ENCODE measurements at places on chromosomes 5 and 9. TPM values are rescaled to one million over a fixed set of nuclear protein-coding genes. Genes with fewer than 3 reads are reported as not detected.

DNA sequence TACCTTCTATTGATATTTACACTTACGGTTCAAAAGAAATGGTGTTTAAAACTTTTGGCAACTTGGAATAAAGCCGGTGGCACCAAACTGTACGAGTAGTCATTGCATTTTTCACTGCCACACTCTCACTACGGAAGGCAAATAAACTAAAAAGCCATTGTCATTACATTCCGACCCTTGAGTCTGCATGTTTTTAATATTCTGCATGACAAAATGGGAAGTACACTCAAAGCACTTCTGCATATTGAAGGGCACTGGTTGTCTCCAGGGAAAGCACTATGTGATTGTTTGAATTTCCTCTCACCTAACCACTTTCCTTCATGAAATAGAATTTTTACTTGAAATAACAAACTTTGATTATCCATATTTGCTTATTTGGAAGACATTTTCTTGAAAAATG is 426.3 kb downstream of the CETN3 start:
- DNase-seq: no peak

The ANKRD55 gene
- total RNA-seq: 0.47 TPM

GRCh38 chr5:179146277-179146676 is 86.1 kb downstream of the ZNF354C start:
- no peak for DNase-seq

The WNK2 gene
- total RNA-seq: 0.06 TPM

DNA sequence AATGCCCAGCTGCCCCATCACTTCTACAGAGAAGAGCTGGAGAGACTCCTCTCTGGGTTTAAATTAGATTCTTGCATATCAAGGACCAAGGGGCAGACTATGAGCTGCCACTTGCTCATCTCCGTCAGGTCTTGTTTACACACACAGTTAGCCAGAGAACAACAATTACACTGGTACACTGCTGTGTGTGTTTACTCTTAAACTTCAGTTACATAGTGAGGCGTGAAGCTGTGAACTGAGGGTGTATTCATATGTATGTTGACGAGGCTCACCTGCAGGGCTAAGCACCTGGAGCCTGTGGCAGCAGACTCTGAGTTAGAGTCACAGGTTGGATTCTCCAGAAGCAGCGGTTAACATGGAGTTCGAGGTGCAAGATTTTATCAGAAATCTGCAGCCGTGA is 155.4 kb upstream of the ANKH start:
- no peak for DNase-seq

The FUT7 gene
- total RNA-seq: not detected

The MVB12B gene
- total RNA-seq: 11.4 TPM

DNA sequence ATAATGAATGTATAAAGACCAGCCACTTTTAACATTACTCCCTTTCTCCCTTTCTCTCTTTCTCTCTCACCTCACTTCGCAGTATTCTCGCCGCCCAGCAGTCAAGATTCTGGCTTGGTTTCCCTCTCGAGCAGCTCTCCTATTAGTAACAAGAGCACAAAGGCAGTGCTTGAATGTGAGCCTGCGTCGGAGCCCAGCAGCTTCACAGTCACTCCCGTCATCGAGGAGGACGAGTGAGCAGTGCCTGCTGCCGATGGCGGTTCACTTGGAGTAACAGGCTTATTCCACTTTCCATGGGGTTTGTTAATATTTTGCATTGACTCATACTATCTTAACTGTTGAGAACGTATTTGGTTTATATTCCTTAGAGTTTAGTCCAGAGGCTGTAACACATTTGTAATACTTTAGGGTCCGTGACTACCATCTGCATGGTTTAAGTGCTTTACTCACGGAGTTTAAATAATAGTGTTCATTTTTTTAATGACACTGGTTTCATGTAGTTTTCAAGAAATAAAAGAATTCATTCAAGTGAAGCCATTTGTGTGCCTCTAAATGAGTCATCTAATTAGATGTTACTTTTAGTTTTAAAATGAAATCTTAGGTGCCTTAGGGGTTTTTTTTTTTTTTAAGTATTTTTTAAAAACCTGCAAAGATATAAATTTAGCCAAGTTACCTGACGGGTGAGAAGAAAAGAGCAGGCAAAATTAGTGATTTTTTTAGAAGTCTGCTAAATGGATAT is 8.4 kb upstream of the DMRT3 start:
- DNase-seq: no peak

- no peak for DNase-seq
Observed at GRCh38 chr5:57662991-57663390, 180.4 kb upstream of the ACTBL2 start.

DNA sequence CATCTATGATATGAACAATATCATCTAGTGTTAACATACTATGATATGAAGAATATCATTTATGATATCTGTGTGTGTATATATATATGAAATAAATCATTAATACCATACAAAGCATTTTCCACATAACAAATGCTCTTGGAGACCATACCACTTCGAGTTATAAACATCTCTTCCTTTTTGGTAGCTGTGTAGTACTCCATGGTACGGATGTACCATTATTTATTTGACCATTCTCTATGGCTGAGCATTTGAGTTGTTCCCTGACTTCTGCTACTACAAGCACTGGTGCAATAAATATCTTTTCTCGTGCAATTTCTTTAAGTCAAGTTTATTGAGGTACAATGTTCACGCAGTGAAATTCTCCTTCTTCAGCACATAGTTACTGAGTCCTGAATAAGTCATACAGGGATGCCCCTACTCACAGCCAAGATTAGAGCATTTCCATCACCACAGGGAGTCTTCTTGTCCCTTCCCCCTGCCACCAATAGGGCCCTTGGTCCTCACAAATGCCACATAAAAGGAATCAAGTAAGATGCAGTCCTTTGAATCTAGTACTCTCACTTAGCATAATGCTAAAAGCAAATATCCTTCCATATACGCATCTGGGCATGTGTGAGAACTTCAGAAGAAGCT is 75.2 kb upstream of the SLC25A48 start:
- no peak for DNase-seq

DNA sequence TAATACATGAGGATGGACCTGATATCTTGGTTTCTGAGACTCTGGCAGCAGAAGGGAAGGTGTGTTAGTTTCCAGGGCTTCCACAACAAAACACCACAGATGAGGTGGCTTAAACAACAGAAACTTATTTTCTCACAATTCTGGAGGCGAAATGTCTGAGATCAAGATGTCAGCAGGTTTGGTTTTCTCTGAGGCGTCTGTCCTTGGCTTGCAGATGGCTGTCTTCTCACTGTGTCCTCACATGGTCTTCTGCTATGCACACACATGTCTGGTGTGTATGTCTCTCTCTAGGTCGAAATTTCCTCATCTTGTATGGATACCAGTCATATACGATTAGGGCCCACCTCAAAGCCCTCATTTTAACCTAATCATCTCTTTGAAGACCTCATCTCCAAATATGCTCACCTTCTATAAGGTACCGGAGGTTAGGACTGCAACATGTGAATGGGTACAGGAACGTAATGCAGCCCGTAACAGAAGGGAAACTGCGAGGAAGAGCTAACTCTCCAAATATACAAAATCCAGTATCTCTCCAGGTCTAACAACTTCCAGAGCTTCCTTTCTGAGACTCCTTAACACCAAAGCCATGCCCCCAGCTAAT is 139.8 kb upstream of the SMARCA2 start:
- DNase-seq: no peak

GRCh38 chr9:70880535-70880934 is 240.9 kb downstream of the TRPM3 start:
- no peak for DNase-seq

GRCh38 chr5:152456815-152457443 is 51.9 kb upstream of the NMUR2 start:
- no peak for DNase-seq

- DNase-seq: peak; percentile 31
Observed at GRCh38 chr5:93874080-93874479, 132.7 kb upstream of the POU5F2 start.

- no peak for DNase-seq
Observed at GRCh38 chr5:122076050-122076461, 2.0 kb downstream of the LOX start.

GRCh38 chr5:148860599-148860998 is 34.2 kb downstream of the ADRB2 start:
- DNase-seq: no peak

The SPINK13 gene
- not detected for total RNA-seq

GRCh38 chr5:89128092-89128491 is 245.1 kb upstream of the MEF2C start:
- no peak for DNase-seq

The ODF2 gene
- 36.9 TPM for total RNA-seq

- DNase-seq: no peak
Observed at GRCh38 chr5:24110004-24110615, 534.7 kb downstream of the CDH10 start.

The PCA3 gene
- total RNA-seq: not detected

- no peak for DNase-seq
Observed at GRCh38 chr9:124248960-124249359, 8.8 kb upstream of the NEK6 start.

The NCS1 gene
- total RNA-seq: 42.1 TPM

GRCh38 chr5:134000696-134001453 is 3.9 kb downstream of the VDAC1 start:
- DNase-seq: no peak

GRCh38 chr5:146589028-146589345 is 73.0 kb upstream of the GPR151 start:
- DNase-seq: no peak

The SLCO6A1 gene
- not detected for total RNA-seq

- no peak for DNase-seq
Observed at GRCh38 chr5:9015937-9016270, 530.0 kb downstream of the SEMA5A start.

DNA sequence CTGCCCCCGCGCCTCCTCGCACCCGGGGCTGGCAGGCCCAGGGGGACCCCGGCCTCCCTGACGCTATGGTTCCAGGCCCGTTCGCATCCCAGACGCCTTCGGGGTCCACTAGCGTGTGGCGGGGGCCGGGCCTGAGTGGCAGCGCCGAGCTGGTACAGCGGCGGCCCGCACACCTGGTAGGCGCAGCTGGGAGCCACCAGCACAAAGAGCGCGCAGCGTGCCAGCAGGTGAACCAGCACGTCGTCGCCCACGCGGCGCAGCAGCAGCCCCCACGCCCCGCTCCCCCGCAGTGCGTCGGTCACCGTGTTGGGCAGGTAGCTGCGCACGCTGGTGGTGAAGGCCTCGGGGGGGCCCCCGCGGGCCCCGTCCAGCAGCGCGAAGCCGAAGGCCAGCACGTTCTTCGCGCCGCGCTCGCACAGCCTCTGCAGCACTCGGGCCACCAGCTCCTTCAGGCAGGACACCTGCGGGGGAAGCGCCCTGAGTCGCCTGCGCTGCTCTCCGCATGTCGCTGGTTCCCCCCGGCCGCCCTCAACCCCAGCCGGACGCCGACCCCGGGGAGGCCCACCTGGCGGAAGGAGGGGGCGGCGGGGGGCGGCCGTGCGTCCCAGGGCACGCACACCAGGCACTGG is 548 bp downstream of the TERT start:
- no peak for DNase-seq

DNA sequence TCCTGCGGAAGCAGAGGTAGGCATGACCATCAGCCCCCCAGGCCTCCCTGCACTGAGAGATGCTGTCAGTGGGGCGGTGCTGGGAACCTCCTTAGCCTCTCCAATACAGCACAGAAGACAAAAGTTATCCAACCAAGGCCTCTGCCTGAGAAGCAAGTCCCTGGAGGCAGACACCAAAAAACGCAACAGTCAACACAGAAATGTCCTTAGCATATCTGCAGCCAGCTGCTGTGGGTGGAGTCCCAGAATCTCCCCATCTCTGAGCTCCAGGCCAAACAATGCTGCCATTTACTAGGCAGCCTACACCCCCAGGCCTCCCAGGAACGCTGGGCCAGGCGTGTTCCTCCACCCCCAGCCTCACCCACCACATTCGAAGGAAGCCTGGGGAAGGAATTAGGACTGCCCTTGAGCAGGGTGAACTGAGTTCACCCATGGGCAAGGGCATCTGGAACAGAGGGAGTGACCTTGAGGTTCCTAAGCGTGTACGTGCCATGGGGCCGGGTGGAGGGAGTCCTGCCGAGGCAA is 43.7 kb downstream of the STK10 start:
- no peak for DNase-seq

- DNase-seq: no peak
Observed at GRCh38 chr9:122190597-122191381, 31.1 kb downstream of the MORN5 start.

- no peak for DNase-seq
Observed at GRCh38 chr5:73950441-73950873, 324.5 kb downstream of the ARHGEF28 start.

- DNase-seq: no peak
Observed at GRCh38 chr5:146644831-146645230, 128.8 kb upstream of the GPR151 start.

The PAEP gene
- total RNA-seq: not detected

- no peak for DNase-seq
Observed at GRCh38 chr5:144328494-144328893, 157.8 kb downstream of the KCTD16 start.

DNA sequence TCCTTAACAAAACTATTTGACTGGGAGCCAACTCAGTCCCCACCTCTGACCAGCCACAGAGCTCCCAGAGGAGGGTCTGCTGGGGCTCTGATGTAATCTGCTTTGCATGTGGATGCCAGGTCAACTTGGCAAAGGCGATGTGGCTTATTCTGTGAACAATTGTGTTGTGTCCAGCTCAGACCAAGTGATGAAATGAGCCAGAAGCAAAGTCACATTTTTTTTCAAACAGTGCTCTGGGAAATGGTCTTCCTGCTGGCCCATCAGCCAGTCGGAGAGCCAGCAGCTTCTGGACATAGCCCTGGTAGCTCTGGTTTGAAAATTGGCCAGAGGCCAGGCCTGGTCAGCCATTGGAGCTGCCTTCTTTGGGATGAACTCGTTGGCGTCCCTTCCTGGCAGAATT is 86.5 kb downstream of the ANGPTL2 start:
- no peak for DNase-seq

- DNase-seq: no peak
Observed at GRCh38 chr5:62265648-62266112, 40.3 kb upstream of the KIF2A start.

The HAVCR1 gene
- total RNA-seq: not detected

DNA sequence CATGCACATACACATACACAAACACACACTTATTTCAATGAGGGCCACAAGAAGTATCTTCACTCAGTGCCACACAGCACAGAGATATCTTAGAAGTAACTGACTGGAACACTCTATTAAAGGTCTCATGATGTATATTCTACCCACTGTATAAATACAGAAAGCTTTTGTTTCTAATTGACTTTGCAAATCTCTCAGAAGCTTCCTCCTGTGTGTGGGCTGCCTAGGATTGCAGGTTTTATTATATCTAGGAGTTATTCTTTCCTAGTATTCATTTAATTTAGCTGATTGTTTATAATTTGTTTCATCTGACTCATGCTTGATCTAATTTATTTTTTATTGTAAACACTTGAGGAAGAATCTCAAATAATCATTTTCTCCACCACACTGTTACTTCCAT is 262.4 kb upstream of the ACTBL2 start:
- no peak for DNase-seq

The ZDHHC12 gene
- total RNA-seq: 75.4 TPM

DNA sequence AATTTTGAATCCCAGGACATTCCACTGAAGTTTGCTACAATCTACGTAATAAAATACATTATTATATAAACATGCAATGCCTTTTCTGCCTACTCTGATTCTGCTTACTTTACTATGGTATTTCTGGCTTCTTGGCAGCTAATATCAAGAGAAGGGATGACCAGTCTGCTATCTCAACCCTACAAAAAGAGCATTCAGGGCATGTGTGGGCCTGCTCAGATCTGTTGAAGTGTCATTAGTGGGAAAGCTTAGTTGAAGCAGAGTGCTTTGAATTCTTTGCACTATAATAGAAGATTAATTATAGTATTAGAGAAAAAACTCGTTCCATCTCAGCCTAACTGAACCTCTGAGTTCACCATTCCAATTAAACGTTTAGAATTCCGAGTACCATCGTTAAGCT is 339.5 kb upstream of the ISL1 start:
- DNase-seq: no peak

GRCh38 chr5:98483301-98483685 is 290.2 kb upstream of the RGMB start:
- no peak for DNase-seq

Measured in glomerular endothelial cell (primary cell).